Activated naive CD4-positive, alpha-beta T cell treated with Interleukin-2 at 50 U/mL for 16 hours (primary cell): ENCODE measurements at places on chromosomes 2 and 18.

DNA sequence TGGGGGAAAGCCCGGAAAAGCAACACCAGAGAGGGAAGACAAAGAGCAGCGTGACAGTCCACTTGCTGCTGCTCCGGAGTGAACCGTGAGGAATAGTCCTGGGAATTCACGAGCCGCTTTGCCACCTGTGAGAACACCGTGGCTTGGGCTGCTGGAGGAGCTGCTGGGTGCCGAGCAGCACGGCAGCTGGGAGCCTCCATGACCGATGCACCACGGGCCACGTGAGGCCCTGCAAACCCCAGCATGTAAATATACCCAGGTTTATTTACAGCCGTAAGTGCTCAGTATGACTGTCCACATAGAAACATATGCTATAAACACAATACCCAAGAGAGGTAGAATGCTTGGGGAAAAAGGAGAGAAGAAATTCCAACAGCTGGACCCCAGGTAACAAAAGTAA, 65.1 kb downstream of the SMIM21 start:
- no peak for DNase-seq

GRCh38 chr18:24935896-24936295, 416.1 kb downstream of the ZNF521 start:
- no peak for DNase-seq

DNA sequence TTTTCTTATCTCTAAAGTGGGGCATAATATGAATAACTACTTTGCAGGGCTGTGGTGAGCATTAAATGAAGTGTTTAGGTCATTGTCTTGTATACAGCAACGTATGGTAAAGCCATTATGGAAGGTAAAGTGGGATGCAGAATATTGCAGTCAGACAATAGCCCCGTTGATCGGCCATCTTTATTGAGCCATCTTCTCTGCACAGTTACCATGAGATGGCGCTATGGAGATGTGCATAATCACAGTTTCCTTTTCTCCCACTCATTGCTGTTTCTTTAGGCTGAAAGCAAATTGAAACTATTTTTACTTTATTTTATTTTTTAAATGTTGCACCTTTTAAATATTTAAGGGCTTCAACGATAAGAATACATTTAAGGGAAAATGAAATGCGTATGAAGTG, 108.9 kb downstream of the THSD7B start:
- DNase-seq, result no peak

DNA sequence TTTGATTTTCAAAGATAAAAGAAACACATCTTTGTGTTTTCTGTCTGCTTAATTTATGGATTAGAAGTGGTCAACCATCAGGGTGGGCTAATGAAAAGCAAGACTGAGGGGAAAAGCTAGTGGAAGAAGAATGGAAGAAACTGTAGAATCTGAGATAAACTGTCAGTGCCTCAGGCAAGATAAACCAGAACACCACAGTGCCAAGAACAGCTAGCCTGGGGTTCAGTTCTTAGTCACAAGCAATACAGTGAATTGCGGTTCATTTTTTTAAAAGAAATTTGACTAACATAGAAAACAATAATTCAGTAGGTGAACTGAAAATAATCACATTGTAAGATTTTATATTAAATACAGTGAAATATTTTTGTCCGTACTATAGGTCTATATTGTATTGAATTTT, 22.0 kb upstream of the LNPK start:
- no peak for DNase-seq

DNA sequence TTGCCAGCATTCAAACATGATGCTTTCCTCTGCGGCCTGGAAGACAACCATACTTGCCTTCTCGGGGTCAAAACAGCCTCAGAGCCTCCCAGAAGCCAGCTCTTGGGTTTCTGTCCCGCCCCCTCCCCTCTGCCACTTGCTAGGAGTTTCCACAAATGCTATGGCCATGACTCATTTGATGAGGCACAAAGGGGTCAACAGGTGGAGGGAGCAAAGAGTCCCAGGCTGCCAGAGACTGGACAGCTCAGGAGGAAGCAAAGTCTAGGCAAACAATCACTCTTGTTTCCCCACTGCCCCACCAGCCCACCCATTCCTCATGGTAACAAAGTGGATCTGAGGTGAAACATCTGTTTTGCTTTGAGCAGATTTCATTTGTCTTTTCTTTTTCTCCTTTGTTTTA, 551.1 kb downstream of the TNS1 start:
- no peak for DNase-seq

GRCh38 chr2:184178229-184178628, 420.1 kb upstream of the ZNF804A start:
- DNase-seq, result no peak

GRCh38 chr2:29398384-29399237, 283.4 kb downstream of the CLIP4 start:
- no peak for DNase-seq

- DNase-seq, result no peak
Measured at GRCh38 chr2:65017335-65017734, 28.1 kb downstream of the SLC1A4 start.

DNA sequence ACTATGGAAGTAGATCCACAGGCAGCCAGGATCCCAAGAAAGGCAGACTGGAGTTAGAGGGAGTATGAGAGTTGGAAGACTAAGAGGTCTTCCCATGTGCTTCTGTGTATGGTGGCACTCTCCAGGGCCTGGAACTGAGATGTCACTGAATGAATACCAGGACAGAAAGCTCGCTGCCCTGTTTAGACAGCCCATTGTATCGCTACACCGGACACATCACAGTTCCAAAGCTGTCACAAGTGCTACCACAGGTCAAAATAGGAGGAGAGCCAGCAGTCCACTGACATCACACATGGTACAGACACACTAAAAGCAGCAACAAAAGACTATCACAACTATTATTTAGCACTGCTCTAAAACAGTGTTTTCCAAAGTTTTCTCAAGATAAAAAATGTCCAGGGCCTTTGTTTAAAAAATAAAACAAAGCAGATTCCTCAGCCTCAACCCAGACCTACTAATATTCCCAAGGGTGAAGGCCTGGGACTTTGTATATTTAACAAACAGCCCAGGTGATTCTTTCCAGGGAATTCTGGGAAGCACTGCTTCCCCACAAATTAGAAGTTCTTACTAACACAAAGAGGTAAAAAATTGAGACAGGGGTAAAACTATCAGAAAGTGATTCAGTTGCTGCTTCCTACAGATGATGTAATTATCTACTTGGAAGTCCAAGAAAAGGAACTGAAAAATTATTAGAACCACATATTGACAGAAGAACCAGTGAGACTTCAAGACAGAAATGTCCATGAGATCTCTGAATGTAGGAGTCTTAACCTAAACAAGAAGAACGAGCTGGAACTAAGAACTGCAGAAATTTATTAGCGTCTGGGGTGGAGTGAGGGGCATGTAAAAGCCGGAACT, 116.0 kb downstream of the DTNB start:
- DNase-seq, result no peak

- DNase-seq, result no peak
Measured at GRCh38 chr18:35593859-35594258, 12.3 kb downstream of the GALNT1 start.

DNA sequence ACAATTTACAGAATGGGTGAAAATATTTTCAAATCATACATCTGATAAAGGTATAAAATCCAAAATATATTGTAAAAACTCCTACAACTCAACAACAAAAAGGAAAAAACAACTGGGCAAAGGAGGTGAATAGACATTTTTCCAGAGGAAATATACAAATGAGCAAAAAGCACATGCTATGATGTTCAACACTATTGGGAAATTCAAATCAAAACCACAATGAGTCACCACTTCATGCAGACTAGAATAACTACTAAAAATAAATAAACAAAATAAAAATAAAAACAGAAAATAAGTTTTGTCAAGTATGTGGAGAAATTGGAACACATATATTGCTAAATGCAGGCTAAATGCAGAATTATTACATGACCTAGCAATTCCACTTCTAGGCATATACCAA, 120.9 kb downstream of the FSIP2 start:
- no peak for DNase-seq

DNA sequence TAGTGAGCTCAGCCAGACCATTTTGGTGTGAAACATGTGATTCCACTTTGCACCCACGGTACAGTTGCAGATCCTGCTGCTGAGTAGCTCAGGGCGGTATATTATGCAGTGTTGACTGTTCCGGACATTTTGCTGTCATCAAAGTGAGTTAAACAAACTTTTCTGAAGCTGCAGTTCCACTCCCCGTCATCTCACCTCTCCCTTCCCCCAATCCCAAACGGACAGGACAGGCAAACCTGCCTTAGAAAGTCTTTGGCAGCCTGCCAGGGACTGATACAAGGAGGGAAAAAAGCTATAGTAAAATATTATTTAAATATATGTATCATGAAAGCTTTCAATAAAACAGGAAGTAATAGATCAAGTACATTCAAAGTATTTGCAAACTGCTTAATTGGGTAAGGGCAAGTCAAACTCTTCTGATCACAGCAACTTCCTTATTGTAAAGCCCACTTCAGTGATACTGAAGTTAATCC, 35.5 kb upstream of the SP5 start:
- no peak for DNase-seq
